ENCODE measurements at places on chromosomes 4 and X.

- DNase-seq, result no peak
These were observed 102.7 kb downstream of the MGST2 start for GRCh38 chr4:139768366-139768765.

- no peak for DNase-seq
These were observed 8.8 kb downstream of the WDR13 start for GRCh38 chrX:48606091-48606490.

- DNase-seq, result no peak
These were observed 6.7 kb upstream of the MID2 start for GRCh38 chrX:107818900-107819521.

DNA sequence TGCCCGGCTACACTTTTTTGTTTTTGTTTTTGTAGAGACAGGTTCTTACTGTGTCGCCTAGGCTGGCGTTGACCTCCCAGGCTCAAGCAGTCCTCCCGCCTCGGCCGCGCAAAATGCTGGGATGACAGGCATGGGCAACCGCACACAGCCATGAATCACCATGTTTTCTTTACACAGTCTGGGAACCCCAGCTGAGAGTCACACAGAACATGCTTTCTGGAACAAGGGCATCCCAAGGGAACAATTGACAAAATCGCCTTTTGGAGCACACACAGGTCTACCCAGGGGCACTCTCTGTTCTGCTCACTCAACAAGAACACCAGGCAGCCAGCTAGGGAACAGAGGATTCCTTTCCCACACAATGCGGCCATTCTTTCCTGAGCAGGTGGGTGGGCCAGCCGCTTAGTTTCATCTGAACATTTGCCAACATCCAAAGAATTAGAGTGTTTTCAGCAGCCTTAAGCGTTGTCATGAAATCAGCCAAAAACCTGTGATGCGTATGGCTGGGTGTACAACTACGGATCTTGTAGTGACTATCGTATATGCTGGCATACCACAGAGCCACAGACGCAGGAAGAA is 15.7 kb downstream of the PRKX start:
- no peak for DNase-seq

DNA sequence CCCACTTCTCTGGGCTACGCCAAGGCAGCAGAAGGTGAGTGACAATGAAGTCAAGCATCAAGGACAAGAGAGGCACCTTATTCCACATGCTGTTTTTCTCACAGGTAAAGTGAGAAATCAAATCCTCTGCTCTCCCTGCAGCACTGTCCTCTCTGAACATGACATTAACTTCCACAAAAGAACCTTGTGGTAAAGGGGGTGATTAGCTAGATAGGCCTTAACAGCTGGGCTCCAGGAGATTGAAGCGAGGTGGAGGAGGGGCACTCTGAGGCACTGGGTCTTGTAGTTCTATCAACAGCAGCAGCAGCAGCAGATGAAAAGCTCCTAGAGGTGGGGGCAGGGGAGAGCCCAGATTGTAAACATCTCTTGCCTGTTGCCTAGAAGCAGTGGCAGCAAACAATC is 96.8 kb upstream of the CXXC4 start:
- no peak for DNase-seq

DNA sequence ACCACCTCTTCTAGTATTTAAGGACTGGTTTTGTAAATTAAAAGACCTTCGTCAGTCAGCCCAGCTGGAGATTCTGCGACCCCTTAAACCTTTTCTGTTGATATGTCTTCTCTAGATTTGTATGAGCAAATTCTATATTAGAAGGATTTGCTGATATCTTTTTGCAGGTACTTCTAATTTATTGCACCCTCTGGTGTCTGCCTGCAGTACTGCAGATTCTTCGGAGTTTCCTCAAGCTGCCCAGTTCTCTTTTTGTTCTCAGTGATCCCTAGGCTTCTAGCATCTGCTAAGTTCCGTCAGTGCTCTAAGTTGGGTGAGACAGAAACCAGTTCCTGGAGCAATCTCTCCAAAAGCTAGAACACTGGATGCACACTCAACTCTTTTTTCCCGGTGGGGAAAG is 545.2 kb downstream of the C4orf33 start:
- DNase-seq, result peak; percentile 29
